Activated CD4-positive, alpha-beta T cell treated with anti-CD3 and anti-CD28 coated beads, Interleukin-2, Interleukin-4, amounts not matched to agents 100 ng/mL and 50 ng/mL, durations not matched to agents 16 hours and 8 hours (primary cell): ENCODE measurements at places on chromosomes 16 and 17.
A peak's percentile ranks its signal among the peaks of the same experiment; 100 is the strongest.

DNA sequence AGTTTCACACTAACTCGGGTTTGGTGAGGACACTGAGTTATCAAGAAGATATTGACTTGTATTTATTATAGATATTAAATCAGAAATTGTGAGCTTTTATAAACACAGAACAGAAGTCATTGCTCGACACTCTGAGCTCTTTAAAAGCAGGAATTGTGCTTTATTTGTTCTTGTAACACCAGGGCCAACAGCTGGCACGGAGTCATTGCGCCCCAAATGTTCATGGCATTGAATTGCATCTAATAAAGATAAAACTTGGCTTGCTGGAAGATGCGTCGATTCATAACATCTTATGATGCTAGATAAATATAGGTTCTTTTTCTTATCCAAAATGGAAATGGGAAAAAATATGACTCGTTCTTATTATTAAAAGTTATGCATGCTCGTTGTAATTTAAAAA lies 11.8 kb upstream of the MLYCD start:
- no peak for DNase-seq

- DNase-seq = no peak
Observed at GRCh38 chr16:68426347-68426652, 22.0 kb downstream of the SMPD3 start.

DNA sequence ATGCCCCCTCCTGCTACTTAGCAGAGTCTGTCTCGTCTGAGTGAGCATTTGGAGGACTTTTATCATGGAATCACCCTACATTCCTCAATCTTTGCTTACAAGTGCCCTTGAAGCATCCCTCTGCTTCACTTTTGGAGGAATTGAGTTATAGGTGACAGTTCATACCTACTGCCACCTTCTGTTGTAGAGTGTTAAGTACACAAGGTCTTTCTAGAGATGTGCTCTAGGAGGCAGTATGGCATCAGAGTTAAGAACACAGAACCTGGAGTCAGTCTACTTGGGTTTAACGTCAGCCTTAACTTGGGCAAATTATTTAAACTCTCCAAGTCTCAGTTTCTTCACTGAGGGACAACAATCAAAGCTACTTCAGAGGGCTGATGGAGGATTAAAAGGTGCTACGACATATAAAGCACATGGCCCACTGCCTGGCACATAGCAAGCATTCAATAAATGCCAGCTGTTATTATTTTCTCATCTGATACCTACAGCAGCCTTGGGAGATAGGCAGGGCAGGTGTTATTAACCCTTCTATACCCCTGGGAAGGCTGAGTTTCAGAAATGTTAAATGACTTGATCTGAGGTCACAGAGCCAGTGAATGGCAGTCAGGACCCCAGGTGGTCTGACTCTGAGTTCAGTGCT lies 62.2 kb downstream of the UTP18 start:
- DNase-seq = peak; percentile 17

DNA sequence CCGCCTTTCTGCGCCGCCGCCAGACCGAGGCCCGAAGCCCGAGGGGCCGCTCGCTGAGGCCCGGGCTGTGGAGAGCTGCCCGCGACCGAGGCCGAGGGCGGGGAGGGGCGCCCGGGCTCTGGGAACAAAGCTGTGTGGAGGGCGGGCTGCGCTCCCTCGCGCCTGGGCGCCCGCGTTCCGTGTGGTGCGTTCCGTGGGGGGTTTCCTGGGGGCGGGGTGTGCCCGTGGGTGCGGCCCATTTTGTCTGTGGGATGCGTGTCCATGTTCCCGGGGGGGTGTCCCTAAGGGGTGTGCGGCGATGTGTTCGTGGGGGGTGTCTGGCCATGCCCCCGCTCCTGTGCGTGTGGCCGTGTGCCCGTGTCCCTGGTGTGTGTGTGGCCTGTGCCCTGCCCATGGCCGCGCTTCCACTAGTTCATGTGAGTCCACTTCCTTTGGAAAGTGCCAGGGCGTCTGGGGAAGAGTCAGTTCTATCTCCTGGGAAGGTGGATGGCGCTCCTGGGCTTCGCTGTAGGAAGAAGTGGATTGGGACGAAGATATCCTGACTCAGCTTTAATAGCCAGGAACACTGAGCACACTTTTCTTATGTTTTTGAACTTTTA lies 520 bp downstream of the JPT2 start:
- peak; percentile 28 for DNase-seq

DNA sequence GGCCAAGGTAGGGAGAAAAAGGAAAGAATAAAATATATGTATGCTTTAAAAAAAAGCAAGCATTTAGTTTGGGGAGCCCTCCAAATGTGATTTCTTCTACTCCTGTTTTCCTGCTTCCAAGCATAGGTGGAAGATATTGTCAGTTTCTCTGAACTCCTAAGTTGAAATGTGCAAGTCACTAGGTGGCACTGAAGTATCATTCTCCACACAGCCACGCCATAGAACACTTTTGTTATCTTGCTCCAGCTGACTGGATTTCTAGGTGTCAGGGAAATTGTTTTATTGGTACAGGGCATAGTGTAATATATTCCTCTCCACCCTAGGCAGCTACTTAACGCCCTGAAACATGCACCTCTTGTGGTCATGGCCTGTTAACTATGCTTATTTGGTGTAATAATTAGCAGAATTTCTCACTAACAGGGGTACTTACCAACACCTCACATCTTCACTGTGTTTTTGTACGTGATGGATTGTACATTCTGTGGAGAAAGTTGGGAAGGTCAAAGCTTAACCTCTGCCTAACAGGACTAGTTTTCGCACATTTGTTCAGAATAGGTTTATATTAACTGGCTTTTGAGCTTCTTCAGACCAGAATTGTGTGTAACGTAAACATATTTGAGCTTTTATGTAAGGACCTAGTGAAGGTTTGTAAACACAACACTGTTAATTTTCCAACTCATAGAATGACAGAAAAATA lies 69.3 kb downstream of the FTO start:
- DNase-seq = no peak

DNA sequence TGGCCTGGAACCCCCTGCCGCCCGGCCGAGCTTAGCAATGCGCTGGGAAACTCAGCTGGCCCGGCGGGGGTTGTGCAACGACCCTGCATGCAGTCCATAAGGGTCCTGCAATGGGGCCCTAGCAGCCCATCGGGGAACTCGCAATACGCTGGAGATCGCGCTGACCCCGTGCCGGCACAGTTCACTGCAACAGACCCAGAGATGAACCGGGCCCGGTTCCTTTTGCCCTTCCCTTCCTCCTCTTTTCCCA lies 375 bp downstream of the SLC25A11 start:
- no peak for DNase-seq

DNA sequence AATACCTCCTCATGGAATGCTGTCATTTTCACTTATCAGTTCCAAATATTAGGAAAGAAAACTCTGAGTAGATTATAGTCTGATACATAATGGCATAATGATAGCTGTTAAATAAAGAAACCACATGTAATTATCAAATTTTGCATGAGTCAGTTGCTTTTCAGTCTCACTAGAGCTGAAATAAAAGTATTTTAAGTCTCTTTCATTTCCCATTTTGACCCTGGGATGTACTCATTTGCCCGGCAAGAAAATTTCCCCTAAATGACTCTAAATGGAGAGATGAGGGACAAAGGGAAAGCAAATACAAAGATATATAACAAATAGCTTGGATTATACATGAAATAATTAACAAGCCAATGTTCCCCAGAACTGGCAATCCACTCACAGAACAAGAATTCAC lies 47.9 kb upstream of the CPHXL start:
- DNase-seq = no peak

- DNase-seq = no peak
Observed at GRCh38 chr17:48093341-48094045, 7.8 kb downstream of the CBX1 start.
